ENCODE measurements at places on chromosomes 5 and 9. TPM values are rescaled to one million over a fixed set of nuclear protein-coding genes. Genes with fewer than 3 reads are reported as not detected.

The ADAMTS12 gene
- total RNA-seq = 3.4 TPM

DNA sequence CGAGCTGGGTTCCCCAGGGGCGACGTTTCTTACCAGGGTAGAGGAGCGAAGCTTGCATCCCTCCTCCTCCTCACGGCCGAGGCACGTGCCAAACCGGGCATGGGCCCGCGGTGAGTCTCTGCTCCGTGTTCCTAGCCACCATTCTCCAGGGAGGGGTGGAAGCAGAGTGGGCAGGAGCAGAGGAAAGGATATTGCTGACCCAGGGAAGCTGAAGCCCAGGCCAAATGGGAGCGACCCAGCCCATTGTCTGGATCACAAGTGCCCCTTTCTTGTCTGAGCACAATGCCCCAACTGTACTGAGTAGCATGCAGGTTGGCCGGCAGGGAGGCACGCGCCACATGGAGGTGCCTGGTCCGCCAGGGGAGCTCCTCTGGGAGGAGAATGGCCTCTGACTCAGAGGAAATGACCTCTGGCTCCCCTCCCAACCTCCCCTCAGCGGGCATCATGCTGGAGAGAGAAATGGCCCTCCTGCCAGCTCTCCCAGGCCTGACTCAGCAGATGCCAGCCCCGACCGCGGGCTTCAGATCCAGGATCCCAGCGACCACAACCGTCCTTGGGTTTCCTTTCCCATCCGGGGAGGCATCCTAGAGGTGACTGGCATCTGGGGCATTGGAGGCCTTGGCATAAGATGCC lies 1.1 kb downstream of the PRR7 start:
- peak; percentile 70 for DNase-seq

DNA sequence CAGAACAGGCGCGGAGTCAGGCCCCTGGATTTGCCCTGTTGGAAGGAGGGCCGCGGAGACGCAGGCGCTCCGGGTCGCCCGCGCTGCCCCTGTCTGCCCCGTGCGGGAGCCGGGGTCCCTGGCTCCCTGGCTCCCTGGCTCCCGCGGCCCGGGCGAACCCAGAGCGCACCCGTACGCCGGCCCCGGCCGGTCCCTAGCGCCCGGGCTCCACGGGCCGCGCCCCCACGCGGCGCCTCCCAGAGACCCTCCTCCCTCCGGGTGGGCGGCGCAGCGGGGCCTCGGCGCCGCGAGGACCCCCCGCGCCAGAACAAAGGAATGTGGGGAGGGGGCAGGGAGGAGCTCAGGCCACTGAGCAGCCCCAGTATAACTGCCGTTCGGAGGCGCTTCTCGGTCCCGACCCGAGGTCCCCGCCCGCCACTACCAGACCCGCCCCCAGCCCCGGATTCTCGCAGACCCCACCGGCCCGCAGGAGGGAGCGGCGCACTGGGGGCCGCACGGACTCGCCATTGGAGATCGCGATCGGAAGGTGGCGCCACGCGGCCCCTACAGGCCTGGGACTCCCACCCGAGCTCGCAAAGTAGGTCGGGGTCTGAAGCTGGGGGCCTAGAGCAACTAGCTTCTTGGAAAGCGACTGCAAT lies 2.4 kb downstream of the NFIL3 start:
- peak; percentile 44 for DNase-seq

DNA sequence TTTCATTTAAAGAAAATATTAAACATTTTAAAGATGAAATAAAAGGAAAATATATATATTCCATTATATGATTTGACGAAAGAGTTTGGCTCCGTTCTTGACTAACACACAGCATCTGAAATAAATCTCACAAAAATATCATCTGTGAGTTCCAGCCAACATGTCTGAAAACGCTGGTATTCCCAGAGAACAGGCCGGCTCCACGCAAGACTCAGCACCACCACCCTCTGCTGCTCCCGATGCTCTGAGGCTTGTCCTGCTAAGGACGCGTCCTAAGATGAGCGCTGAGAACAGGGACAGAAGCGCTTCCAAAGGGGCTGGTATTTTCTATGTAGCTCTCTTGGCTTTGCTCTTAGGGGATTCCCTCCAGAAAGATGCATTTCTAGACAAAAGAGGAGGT lies 40.6 kb upstream of the N4BP3 start:
- no peak for DNase-seq

- DNase-seq = no peak
Measured at GRCh38 chr5:146331423-146331822, 7.2 kb upstream of the POU4F3 start.

GRCh38 chr5:103010168-103010567 lies 109.8 kb downstream of the GIN1 start:
- no peak for DNase-seq

The OGN gene
- total RNA-seq = 25.6 TPM

DNA sequence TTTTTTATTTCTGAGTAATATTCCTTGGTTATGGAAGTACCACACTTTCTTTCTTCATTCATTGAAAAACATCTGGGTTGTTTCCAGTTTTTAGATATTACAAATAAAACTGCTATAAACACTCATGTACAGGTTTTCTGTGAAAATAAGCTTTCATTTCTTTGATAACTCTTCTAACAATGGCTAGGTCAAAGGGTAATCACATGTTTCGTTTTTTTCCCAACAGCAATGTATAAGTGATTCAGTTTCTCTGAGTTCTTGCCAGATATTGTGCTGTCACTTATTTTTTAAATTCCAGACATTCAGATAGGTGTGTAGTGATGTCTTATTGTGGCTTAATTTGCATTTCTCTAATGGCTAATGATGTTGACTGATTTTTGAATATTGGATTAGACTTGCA lies 16.7 kb upstream of the TNPO1 start:
- no peak for DNase-seq

DNA sequence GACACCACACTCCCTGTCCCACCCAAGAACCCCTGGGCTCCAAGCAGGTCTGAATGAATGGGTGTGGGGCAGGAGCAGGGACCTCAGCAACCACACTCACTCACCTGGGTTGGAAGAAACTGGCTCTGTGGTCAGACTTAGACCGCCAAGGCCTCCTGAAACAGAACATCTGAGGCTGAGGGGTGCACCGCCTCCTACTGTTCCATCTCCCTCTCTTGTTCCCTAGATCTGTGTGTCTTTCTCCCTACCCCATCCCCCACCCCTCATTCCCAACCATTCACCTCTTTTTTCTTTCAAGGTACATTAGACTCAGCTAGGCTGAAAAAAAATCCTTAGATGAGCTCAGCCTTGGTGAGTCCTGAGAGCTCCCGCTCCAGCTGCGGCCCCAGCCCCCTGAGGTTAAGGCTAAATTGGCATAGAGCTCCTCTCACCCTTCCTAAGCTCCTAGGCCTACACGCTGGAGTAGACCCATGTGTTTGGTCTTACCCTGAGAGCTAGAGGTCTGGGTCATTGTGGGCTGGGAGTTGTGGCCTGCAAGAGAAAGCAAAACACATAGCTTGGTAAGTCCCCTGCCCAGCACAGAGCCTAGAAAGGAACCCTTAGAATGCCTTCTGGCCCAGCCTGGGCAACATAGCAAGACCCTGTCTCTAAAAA lies 4.8 kb downstream of the ECSCR start:
- no peak for DNase-seq

The SLC36A2 gene
- not detected for total RNA-seq

- DNase-seq = no peak
Measured at GRCh38 chr9:101711330-101711941, 27.0 kb downstream of the GRIN3A start.

- DNase-seq = no peak
Measured at GRCh38 chr5:99019812-99020697, 91.2 kb upstream of the CHD1 start.

The C8G gene
- total RNA-seq = 3.5 TPM

- peak; percentile 91 for DNase-seq
Measured at GRCh38 chr5:150904479-150905311, at the start of gene ZNF300. ZNF300 (minus strand) TSS chr5:150904980; CDS start chr5:150903155, 1,825 bp downstream.

- no peak for DNase-seq
Measured at GRCh38 chr9:98522487-98522886, 186.2 kb downstream of the GABBR2 start.

The OR1J2 gene
- total RNA-seq = not detected

- DNase-seq = no peak
Measured at GRCh38 chr9:79346350-79347020, 225.3 kb upstream of the TLE4 start.

- DNase-seq = peak; percentile 62
Measured at GRCh38 chr5:172106511-172107356, 81.3 kb downstream of the STK10 start.

The PCDHGB7 gene
- total RNA-seq = 7.6 TPM

The PTGES gene
- total RNA-seq = 7.9 TPM

- no peak for DNase-seq
Measured at GRCh38 chr5:167872791-167873190, 418.7 kb upstream of the WWC1 start.

DNA sequence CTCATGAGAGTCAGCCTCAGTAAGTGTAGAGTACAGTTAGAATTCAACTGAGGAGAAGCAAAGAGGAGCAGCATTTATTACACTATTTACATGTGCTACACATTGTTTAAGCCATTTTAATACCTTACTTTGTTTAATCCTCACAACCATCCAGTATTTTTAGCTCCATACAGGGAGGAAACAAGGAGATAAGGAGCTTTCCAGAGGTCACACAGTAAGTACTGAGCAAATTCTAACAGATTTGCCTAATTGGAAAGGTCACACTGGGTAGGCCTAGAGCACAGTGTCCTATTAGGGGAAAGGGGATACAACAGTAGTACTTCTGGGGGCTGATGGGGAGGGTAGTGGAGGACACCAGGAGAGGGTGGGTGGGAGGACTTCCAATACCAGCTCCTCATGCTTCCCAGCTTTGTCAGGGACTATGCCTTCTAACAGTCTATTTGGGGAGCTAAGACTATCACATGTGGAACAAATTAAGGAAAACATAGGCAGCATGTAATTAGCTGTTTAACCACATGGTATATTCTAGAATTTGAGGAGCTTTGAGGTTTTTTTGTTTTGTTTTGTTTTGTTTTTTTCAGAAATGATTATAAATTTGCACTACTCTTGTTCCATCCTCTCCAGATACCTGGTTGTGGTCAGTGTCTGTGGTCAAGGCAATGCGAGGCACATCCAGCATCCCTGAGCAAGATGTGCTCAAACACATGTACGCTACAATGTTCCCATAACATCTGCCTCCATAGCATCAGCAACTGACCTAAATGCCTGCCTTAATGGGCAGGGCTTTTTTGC lies 96.0 kb upstream of the SLC12A2 start:
- DNase-seq = no peak

GRCh38 chr5:61319388-61320146 lies 12.5 kb upstream of the ZSWIM6 start:
- no peak for DNase-seq

GRCh38 chr9:81683238-81683637 lies 6.1 kb downstream of the TLE1 start:
- no peak for DNase-seq

The DRD1 gene
- 0.55 TPM for total RNA-seq

The PCDHB7 gene
- total RNA-seq = 1.0 TPM

The IFNE gene
- not detected for total RNA-seq

GRCh38 chr5:158769696-158770095 lies 330.0 kb downstream of the EBF1 start:
- DNase-seq = no peak

DNA sequence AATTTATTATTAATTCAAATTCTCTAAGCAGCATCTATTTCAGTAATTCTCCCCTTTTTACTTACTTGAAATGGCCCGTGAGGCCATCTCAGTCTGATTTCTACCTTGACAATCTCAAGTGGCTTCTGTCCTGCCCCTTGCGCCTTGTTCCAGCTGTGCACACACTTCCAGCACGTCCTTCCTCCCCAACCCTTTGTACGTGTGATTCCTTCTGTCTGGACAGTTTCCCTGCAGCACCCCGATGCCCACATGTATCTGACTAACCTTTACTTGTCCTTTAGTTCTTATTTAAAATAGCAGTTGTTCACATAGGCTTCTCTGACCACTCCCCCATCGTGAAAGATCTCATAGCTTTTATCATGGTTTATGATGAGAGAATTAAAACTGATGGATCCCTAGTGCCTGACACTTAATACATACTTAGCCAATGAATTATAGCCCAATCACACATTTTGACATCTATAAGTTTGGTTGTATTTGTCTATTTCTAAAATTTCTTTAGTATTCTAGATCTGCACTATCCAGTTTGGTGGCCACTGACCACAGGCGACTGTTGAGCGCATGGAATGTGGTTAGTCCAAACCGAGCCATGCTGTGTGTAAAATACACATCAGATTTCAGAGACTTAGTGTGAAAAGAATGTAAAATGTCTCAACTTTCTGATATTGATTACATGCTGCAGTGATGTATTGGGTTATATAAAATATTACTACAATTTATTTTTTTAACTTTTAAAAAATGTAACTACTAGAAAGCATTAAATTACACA lies 14.3 kb downstream of the ZBTB34 start:
- no peak for DNase-seq

DNA sequence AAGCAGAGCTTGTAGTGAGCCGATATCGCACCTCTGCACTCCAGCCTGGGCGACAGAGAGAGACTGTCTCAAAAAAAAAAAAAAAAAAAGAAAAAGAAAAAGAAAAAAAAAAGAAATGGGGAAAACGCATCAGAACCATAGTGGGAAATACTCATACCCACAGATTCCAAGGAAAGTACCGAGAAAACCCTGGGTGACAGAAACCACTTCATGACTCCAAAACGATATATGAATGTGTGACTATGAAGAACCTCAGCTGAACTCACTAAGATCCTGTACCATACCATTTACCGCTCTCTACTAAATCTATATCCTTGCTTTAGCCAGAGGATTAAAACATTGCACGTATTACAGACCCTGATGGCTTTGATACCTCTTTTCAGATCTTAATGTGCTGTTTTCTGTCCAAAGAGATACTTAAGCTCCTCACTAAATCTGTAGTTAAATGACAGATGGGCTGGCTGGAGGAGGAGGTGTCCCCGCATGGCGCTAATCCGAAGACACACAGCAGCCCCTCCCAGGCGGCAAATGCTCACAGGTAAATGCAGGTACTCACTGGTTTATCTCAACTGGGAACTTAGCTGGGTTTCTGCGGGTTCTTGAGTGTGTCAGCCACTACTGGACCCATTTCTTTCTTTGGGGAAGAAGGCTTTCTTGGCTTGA lies 2.8 kb downstream of the LPCAT1 start:
- DNase-seq = peak; percentile 15
